ENCODE measurements at places on chromosomes 2 and 18. TPM values are rescaled to one million over a fixed set of nuclear protein-coding genes. Genes with fewer than 3 reads are reported as not detected.

The MAP3K20 gene
- total RNA-seq, result 225 TPM

DNA sequence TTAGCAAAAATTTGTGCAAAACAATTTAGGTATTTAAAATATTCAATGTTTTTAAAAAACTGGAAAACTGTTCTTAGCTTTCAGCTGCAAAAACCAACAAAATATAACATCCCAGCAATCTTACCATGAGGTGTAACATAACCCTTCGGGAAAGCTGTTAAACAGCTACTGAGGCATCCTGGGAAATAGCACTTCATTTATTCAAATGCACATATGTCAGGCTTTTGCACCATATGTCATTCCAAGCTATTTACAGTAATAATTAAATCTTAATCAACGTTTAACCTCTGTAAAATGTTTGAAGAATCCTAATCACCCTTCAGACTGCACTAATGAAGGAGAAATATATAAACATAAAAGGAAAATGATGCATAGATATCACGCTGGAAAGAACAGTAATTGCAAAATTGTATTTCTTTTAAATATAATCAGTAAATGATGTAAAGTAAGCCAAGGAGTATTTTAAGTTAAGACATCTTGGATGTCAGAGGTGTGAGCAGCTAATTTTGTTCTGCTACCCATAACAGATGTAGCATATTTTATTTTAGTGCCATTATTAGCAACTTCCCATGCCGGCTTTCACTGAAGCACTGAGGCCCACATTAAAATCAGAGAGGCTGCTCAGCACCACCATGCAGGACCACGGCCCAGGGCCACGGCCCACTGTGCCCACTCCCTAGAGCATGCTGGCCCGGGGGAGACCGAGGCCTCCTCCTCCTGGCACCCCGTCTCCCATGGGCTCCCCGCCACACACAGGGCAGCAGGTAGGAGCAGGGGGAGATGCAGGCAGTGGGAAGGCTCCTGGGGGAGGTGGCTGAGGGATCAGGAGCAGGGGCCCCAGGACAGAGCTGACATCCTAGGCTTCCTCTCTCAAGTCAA, 30.9 kb downstream of the EMX1 start:
- no peak for DNase-seq

- DNase-seq, result no peak
These were observed 108.5 kb downstream of the TMEM18 start for GRCh38 chr2:568639-569235.

The CD226 gene
- total RNA-seq, result 1.6 TPM

The KRTCAP3 gene
- 0.93 TPM for total RNA-seq

The EFEMP1 gene
- 23.9 TPM for total RNA-seq

The MBOAT2 gene
- 5.8 TPM for total RNA-seq

The PEX13 gene
- total RNA-seq, result 53.9 TPM

The LYPD6B gene
- total RNA-seq, result not detected

The UNC80 gene
- not detected for total RNA-seq

The AQP12B gene
- not detected for total RNA-seq

DNA sequence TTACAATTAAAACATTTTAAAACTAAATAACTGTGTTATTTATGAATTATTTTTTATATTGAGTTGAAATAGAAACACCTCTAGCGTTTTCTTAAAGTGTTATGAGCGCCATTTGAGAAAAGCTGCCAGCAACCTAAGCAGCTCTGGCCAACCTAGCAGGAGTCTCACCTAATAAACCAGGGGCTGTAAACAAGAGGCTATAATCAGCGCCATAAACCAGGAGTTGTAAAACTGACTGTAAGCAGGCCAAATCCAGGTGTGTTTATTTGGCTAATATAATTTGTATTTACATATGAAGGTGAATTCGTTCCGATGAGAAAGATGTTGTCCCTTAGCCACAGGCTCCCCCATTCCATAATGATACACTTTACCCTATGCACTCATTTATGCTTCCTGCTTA, 34.7 kb downstream of the LRRTM1 start:
- DNase-seq, result no peak

The PTPRN gene
- total RNA-seq, result not detected
